ENCODE measurements at places on chromosomes 5 and 9. TPM values are rescaled to one million over a fixed set of nuclear protein-coding genes. Genes with fewer than 3 reads are reported as not detected.

- no peak for DNase-seq
Measured at GRCh38 chr5:152813526-152813925, 408.4 kb upstream of the NMUR2 start.

- no peak for DNase-seq
Measured at GRCh38 chr5:58261605-58262004, 198.3 kb downstream of the PLK2 start.

DNA sequence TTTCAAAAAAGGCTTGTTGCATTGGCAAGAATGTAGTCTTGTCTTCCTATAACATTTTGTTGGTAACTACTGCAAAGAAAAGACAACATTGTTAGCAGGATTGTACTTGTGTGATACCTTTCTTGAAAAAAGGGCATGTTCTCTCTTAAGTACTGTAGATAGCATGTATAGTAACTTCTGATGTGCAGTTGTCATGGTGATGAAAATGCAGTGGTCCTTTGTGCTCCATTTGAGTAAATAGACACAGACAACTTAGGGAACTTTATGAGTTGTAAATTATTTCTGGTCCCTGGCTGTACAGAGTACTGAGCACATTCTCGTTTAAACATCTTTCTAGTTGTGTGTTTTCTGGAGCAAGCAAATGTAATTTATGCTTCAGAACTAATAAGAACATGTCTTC lies 103.3 kb downstream of the CD180 start:
- no peak for DNase-seq

- no peak for DNase-seq
Measured at GRCh38 chr5:3856036-3856435, 260.4 kb downstream of the IRX1 start.

GRCh38 chr5:128241051-128241695 lies 157.6 kb downstream of the SLC12A2 start:
- DNase-seq: no peak

DNA sequence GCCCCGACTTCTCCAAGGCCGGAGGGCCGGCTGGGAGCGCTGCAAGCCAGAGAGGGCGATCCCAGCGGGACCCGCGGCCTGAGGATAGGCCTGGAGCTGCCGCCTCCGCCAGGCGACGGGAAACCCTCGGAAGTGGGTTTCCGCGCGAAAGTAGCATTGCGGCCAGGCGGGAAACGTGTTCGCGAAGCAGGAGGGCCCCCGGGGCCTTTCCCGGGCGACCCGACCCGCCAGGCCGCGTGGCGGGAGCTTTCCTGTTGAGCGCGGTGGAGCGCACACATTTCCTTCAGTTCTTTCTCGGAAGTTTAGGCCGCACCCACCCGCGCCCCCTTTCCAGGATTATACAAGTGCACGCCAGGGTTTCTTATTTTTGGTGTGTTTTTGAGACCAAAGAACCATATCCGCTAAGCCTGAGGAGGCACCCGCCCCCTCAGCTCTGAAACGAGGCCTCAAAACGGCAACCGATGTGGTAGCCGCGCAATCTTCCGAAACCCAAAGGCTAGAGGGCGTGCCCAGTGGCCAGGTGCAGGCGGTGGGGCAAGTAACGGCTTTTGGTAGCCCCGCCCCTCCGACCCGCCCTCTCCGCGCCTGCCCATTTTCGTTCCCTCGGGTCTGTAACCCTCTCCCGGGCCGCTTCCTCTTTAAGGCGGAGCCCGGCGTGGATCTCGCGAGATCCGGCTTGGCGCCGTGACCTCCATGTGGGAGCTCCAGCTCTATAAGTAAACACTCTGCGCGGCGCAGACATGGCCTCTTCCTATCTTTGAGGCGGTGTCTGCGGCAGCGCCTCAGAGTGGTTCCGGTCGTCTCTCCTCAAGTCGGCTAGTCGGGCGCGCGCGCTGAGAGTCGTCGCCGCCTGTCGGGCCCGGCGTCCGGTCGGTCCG lies at the start of gene UHRF2:
UHRF2 (plus strand) TSS at position 713 of the 878 bp plus-strand sequence. CDS start 292 bp downstream, outside the sequence.
- DNase-seq: peak; percentile 98

- no peak for DNase-seq
Measured at GRCh38 chr5:122436615-122437014, 124.6 kb downstream of the SNCAIP start.

- DNase-seq: no peak
Measured at GRCh38 chr9:4510546-4511322, 20.5 kb downstream of the SLC1A1 start.

DNA sequence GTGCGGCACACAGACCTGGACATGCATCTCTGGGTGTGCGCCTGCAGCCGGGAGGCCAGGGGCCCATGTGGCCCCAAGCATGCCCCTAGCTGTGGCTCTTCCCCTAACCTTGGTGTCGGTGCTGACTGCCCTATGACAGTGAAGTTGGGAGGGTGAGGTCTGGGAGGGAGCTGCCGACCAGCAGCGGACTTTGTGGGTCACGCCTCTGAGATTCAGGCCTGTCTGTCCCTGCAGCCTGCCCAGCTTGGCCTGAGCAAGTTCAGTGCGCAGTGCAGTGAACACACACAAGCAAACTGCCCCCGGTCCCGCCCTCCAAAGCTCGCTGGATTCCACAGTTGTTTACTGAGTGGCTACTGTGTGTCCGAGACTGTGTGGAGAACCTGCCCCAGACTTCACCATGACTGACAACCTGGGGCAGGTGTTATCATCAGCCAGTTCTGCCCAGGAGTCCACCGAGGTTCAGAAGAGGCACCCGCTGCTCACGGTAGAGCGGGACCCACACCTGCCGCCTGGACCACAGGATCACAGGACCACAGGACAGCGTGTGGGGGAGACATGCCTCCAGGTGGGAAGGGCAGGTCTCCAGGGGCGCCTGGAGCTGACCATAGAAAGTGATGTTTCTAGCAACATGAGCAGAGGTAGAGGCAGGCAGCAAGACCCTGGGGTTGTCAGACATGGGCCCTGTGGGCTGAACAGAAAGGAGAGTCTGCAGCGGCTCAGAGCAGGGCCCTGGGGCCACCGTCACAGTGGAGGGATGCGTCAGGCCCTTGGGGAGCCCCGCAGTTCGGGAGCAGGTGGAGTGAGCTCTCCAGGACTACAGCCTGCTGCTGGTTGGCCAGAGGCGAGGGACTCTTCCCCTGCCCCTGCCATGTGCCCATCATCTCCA lies 105.1 kb downstream of the PHF2 start:
- DNase-seq: no peak

- DNase-seq: no peak
Measured at GRCh38 chr9:105479846-105480245, 32.0 kb downstream of the FSD1L start.

- DNase-seq: no peak
Measured at GRCh38 chr5:1791176-1791575, 8.5 kb downstream of the MRPL36 start.

DNA sequence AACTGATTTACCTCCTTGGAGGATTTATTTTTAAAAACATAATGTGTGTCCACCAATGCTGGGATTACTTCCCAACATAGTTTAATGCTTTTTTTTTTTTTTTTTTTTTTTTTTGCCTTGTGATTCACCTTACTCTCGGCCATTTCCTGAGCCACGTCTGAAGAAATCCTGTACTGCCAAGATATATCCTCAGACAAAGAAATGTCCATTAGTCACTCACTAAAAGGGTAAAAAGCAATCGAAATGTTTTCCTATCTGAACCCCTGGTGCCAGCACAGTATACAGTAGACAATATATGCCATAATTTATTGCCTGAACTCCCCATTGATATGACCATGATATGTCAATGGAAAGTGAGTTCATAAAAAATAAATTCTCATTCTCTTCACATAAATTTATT lies 344.1 kb downstream of the BNC2 start:
- DNase-seq: no peak

- DNase-seq: no peak
Measured at GRCh38 chr9:134313470-134313869, 12.8 kb upstream of the RXRA start.

DNA sequence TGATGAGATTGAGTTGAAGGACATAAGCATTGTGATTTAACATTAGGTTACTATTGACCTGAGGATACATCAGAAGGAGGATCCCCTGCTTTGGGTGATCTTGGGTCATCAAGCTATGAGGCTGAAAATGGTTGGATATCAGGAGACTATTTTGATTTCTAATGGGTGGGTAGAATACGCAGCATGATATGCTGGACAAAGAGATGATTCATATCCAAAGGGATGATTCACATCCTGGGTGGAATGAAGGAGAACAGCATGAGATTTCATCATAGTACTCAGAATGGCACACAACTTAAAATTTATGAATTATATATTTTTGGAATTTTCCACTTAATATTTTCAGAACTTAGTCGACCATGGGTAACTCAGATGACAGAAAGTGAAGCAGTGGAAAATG lies 1759.5 kb upstream of the C9orf72 start:
- no peak for DNase-seq

DNA sequence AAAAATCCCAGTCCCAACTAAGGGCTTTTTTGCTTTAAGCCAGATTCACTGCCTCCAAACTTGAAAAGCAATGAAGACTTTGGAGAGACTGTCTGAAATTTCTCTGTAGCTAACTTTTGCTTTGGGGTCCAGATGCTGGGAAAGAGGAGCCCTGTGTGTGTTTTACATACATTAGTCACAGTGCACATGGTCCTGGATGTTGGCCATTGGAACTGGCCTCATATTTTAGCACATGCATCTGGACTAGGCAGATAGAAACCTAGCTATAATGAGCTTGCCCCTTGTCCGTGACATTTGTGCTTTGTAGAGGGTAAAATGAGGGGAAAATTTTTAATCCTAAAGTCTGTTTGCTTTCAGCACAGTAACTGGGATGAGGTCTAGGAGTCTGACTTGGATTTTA lies 421.7 kb downstream of the CDK5RAP2 start:
- DNase-seq: no peak

- no peak for DNase-seq
Measured at GRCh38 chr9:126497660-126498275, 116.0 kb upstream of the LMX1B start.

DNA sequence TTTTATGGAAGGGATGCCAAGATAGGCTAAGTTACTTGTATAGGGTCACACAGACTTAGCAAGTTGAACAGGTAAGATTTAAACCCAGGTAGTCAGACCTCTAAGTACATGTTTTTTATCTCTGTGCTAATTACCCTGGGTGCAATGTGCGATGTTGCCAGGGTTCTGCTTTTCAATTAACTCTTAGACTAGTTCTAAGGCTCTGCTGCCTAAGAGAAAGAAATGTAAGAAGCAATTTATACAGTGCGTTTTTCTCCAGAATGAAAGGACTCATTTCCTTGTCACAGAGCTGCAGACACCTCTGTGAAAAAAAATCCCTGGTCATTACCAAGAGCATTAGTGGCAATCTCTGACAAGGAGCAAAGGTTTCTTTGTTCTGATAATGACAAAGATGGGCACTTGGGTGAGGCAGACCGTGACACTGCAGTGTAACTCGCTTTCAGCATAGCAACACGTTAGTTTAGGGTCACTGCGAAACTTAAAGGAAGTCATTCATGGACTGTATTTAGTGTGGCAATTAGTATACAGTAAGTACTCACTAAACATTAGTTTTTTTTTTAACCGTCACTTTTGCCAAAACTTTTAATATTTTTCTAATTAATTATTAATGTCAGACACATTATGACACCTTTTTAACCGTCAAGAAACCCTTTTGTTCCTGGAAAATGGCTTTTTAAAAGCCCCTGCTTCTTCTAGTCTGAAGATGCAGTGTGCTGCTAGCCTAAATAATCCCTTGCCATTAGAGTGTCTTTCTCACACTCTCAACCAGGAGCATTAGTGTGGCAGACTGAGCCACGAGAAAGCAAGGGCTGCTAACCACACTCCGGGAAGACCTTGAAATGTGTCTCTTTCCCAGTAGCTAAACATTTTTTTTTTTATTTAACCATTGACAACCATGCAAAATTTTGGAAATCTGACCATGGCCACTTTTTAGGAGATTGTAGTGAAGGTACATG lies 520.0 kb upstream of the C9orf72 start:
- DNase-seq: no peak

DNA sequence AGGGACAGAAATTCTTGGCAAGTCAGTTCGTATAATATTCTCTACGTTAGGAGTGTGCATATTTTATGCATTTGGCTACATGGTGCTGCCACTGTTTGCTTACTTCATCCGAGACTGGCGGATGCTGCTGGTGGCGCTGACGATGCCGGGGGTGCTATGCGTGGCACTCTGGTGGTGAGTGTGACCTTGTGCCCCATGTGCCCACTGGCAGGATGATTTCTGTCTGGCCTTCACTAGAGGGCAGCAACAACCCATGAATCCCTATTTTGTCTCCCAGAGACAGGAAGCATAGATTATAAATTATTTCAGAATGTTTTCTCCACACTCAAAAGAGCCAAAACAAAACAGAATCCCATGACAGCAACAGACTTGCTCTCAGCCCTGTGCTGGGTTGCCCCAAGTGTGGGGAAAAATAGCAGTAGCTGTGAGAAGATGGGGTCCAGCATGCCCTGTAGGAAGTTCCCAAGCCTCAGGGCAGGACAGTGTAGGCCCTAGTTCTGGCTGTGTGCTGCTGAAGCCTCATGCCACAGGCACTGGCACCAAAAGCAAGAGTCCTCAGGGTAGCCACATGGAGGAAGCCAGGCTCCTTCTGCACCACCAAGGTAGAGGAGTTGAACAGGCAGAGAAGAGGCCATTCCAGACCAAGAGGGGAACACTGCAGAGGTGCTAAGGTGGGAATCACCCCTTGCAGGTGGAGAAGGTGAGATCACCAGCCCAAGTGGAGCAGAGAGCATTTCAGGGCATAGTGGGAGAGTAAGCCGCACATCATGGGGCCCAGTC lies 16.0 kb downstream of the SLC22A5 start:
- DNase-seq: peak; percentile 66

DNA sequence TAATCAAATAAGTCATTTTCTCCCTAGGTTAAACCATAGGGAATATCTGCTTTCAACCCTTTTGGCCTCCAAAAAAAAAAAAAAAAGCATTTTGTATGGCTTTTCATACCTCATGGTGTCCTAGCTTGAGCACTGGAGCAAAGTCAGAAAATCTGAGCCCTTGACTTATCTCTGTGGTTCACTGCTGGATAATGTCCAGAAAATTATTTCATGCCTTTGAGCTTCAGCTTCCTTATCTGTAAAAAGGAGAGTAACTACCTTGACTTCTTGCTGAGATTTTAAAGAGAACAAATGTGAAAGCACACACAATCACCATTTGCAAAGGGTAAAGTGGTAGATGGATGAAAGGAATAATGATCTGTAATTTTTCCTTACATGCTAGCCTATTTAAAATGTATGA lies 165.9 kb downstream of the ALDH1A1 start:
- no peak for DNase-seq

DNA sequence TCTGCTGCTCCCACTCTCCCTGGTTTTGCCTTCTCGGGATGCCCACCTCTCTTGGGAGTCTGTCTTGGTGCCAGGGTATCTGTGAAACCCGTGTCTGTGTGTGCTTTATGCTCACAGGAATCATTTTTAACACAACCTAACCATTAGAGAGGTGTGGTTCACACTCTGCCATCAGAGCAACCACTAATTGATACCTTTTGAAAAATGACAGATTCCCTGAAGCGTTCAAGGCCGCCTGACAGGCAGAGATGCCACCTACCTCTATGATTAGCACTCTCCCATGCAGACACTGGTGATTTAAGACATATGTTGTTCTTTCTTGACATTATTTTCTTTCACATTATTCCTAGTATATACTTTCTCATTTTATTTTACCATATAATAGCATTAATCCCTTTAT lies 207.3 kb upstream of the SGCD start:
- no peak for DNase-seq

The GABBR2 gene
- total RNA-seq: not detected

The TMEM171 gene
- not detected for total RNA-seq

The NMUR2 gene
- total RNA-seq: not detected

The LEAP2 gene
- total RNA-seq: 3.8 TPM

The SLC36A3 gene
- total RNA-seq: not detected

The HTR4 gene
- not detected for total RNA-seq

The F2RL1 gene
- total RNA-seq: 0.46 TPM

The MTREX gene
- total RNA-seq: 99.2 TPM

The MEIKIN gene
- not detected for total RNA-seq

The GCNT1 gene
- 4.8 TPM for total RNA-seq

The SPACA9 gene
- total RNA-seq: 1.4 TPM
